ENCODE measurements at places on chromosomes 2 and 18.

DNA sequence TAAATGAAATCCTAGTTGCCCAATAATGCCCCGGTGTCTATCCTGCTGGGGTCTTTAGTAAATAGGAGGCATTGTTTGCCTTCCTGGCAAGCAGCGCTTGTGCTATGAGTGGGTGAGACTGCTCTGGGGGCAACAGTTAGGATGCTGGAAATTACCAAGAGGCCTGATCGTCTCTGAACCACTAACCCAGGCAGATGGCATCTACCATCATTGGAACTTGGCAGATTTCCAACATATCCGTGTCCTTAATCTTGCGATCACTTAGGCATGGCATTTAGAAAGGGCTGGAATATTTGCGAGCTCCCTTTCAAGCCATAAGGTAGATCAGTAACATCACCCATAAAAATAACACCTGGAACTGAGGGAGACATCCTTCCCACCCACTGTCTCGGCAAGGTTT is 18.8 kb upstream of the SH3RF3 start:
- DNase-seq = no peak

GRCh38 chr2:125961739-125962138 is 694.2 kb upstream of the GYPC start:
- DNase-seq = no peak

GRCh38 chr18:76349067-76349715 is 145.9 kb downstream of the ZNF516 start:
- peak; percentile 70 for DNase-seq

- no peak for DNase-seq
These were observed 28.8 kb downstream of the ADCY3 start for GRCh38 chr2:24891201-24891600.

GRCh38 chr2:106232638-106233349 is 38.7 kb upstream of the UXS1 start:
- no peak for DNase-seq

- DNase-seq = no peak
These were observed 867.9 kb upstream of the POU3F3 start for GRCh38 chr2:103986001-103986400.

GRCh38 chr2:10193851-10194820 is 71.6 kb downstream of the RRM2 start:
- no peak for DNase-seq

- no peak for DNase-seq
These were observed 244.2 kb upstream of the RGPD4 start for GRCh38 chr2:107582487-107582886.

DNA sequence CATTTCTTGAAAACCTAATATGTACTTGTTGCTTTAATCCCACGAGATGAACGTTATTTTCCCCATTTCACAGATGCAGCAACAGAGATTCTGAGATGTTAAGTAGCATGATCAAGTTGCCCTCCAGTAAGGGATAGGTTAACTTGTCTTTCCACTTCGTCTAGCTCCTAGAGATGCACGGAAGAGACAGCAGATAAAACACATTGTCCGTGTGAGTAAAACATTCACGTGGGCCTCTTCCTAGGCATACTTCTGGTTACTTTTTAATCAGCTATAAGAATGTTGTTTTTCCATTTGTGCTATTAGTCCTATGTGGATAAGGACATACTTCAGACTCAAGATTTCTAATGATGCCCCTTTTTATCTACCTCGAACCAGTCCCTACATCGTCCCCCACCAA is 1.2 kb upstream of the ARHGAP28 start:
- DNase-seq = no peak

DNA sequence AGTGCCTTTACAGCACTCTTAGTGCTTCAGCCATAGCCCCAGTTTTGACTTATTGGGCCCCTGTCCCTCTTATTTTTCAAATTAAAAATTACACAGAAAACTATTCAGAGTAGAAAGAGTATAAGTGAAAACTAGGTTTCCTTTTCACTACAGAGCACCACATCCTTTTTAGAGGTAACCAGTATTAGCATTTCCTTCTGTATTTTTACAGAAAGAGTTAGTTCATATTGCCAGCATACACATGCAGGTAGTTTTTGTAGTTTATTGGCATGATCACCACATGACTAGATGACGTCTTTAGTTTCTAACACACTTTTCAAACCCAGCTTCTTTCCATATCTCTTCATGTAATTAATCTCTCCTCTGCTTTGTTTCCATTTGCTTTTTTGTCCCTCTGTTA is 66.4 kb downstream of the UBE2E3 start:
- DNase-seq = no peak

DNA sequence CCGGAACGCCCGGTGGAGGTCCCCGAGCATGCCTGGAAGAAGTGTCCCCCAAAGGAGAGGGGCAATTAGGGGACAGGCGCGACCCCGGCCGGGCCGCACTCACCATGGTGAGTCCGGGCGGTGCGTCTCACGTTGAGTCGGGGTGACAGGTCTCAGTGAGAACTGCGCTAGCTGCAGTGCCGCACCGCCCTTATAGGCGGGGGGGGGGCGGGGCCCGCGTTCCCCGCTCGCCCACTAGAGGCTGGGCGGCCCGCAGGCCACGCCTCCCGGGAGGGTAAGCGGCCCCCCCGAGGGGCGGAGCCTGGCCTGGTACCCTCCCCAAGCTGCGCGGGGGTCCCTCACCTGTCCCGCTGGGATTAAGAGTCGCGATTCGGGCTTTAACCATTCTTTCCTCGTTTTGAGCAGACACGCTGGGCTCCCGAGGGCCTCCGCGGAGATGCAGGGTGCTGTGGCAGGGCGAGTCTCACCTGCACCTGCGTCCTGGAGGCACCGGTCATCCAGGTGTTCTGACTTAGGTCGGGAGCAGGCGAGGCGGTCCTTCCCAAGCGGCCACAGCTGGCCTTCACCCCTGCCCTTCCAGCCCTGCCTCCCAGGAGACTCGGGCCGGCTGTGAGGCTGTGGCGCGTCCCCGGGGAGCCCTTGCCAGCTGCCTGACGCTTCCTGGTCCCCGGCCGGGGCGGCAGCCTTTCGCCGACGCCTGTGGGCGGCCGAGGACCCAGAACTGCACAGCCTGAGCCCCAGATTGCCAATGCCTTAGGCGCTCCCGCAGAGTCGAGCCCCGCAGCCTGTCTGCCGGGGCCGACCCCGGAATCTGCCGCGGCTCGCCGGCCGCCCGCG is at the start of gene TUBA4A:
TSS of gene TUBA4A (minus strand) at position 166 of the 837 bp plus-strand sequence. CDS start at position 106, 60 bp downstream.
- DNase-seq = peak; percentile 87

- DNase-seq = no peak
These were observed 7.9 kb upstream of the SLC3A1 start for GRCh38 chr2:44267269-44267795.

- DNase-seq = no peak
These were observed 224.5 kb downstream of the CYP26B1 start for GRCh38 chr2:71923143-71923525.

GRCh38 chr2:84022810-84023431 is 436.2 kb downstream of the SUCLG1 start:
- no peak for DNase-seq

- DNase-seq = no peak
These were observed 70.3 kb downstream of the ARL4C start for GRCh38 chr2:234426616-234427015.

DNA sequence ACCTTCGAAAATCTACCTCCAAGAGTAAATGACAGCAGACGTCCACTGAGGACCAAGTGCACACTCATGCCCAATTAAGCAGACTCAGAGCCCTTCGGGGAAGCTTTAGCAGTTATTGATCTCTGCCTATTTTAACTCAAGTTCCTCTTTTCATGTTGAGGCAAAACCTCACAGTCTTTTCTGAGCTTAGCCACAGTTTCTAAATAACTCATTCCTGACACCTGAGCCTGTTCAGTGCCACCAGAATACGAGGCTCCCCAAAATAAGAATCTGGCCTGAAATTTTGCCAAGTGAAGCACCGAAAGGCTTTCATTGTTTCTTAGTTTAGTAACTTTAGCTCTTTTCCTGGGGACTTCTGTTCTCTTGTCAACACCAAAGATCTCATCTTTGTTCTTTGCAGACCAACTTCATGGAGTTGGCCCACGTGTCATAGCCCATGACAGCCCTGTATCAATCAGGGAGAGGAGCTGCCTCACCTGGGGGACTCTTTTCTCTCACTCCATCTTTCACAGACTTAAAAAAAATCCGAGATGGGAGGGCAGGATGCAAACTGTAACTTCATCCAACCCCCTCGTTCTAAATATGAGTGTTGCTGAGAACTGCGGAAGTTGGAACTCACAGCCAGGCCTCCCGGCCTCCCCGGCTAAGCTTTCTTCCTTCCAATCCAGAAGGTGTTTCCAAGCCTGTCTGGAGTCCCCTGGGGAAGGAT is 22.2 kb downstream of the INPP5D start:
- no peak for DNase-seq

GRCh38 chr2:119407430-119408220 is 24.0 kb upstream of the TMEM37 start:
- peak; percentile 48 for DNase-seq

- no peak for DNase-seq
These were observed 151.5 kb downstream of the WDSUB1 start for GRCh38 chr2:159134979-159135378.

GRCh38 chr2:147049957-147050356 is 794.9 kb upstream of the ACVR2A start:
- DNase-seq = no peak

- no peak for DNase-seq
These were observed 84.6 kb downstream of the TMEM237 start for GRCh38 chr2:201558665-201559064.

DNA sequence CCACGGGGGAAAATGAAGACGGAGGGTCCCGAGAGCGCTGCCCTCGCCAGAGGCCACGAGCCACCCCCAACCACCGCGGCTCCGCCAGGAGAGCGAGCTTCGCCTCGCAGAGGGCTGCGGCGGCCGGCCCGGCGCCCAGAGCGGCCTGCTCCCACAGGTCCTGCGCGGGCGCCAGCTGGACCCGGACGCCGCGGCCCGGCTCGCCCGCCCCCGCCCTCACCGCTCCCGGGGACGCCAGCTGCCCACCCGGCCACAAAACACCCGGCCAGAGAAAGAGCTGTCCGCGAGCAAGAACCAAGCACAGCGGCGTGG is 709 bp downstream of the PTPN2 start:
- DNase-seq = no peak

GRCh38 chr2:230983566-230983965 is 12.4 kb upstream of the SPATA3 start:
- DNase-seq = no peak

- DNase-seq = no peak
These were observed 95.8 kb downstream of the PTPRM start for GRCh38 chr18:7662866-7663265.

DNA sequence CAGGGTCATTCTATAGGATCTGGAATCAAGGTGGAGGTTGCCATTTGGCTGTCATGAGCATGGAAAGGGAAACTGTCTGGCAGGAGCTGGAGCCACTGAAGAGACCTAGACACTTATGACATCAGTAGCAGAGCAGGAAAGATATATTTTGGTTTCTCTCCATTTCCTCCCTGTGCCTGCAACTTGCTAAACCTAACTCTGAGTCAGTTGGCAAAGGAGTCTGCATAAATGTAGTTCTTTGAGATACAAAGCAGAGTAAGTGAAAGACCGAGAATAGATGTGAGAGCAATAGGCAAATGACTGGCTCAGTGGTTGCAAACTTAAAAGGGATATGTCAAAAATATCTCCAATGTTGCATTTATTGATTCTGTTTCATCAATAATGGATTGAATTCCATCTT is 757.7 kb downstream of the KCNJ3 start:
- no peak for DNase-seq

DNA sequence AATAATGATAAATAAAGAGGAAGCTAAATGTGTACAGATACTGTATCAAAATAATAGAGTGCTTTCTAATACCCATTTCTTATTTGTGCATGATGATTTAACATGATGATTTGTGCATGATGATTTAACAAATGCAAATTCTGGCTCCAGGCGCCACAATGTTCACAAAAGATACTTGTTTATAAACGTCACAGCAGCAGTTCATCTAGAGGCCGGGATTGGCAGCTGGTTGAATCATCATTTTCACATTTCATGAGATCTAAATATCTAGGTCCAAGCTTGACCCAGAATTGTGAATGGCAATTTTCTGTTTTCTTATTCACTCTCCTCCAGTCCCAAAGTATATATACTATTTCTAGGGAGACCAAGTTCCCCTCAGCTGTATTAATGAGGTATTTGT is 322.0 kb downstream of the SUCLG1 start:
- no peak for DNase-seq

DNA sequence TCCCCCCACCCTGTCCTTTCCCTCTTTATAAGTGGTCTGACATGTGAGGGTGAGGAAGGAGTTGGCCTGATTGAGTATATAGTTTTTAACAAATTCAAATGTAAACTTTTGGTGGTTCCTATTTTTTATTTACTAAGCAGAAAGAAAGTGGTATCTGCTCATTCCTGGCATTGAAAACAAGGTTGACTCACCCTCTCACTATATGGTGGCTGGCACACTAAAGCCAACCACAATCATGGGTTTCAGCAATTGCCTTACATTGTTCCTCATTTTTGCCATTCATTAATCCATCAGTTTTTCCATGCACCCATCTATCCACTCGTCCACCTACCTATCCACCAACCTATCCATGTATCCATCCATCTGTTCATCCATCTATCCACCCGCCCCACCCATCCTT is 75.4 kb upstream of the IGFBP5 start:
- no peak for DNase-seq

Measured in GM19239 (cell line).